Karpas-422 (cell line): ENCODE measurements at places on chromosomes 1 and 21.

GRCh38 chr1:41078616-41079015 is 57.1 kb upstream of the SLFNL1 start:
- DNase-seq, result no peak

DNA sequence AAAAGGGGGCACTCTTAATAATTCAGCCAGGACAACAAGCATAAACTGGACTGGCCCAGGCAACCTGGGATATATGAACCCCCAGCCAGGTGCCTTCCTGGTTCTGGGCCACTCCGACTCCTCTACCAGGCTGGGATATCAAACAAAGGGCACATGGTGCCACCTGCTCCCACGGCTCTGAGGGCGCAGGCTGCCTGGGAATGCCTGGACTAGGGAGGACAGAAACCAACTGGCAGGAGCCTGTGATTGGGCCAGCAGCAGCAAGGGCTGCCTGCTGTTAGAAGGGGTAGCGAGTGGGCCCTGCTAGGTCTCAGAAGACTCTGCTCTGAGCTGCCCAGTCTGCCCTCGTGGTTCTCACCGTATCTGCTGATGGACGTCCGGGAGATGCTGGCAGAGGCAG is 123.2 kb upstream of the CD34 start:
- DNase-seq, result no peak

- DNase-seq, result no peak
Observed at GRCh38 chr1:11529763-11530730, 51.1 kb downstream of the DISP3 start.

GRCh38 chr1:30372792-30373433 is 350.5 kb downstream of the MATN1 start:
- DNase-seq, result peak; percentile 49

- DNase-seq, result peak; percentile 69
Observed at GRCh38 chr1:218164930-218165700, 120.0 kb upstream of the RRP15 start.

- no peak for DNase-seq
Observed at GRCh38 chr1:112357467-112357866, 38.5 kb upstream of the CTTNBP2NL start.

GRCh38 chr1:80931178-80931577 is 869.6 kb upstream of the ADGRL2 start:
- no peak for DNase-seq

GRCh38 chr1:31548534-31548906 is 27.8 kb upstream of the TINAGL1 start:
- no peak for DNase-seq

- DNase-seq, result no peak
Observed at GRCh38 chr21:41138711-41139110, 29.2 kb upstream of the BACE2 start.

DNA sequence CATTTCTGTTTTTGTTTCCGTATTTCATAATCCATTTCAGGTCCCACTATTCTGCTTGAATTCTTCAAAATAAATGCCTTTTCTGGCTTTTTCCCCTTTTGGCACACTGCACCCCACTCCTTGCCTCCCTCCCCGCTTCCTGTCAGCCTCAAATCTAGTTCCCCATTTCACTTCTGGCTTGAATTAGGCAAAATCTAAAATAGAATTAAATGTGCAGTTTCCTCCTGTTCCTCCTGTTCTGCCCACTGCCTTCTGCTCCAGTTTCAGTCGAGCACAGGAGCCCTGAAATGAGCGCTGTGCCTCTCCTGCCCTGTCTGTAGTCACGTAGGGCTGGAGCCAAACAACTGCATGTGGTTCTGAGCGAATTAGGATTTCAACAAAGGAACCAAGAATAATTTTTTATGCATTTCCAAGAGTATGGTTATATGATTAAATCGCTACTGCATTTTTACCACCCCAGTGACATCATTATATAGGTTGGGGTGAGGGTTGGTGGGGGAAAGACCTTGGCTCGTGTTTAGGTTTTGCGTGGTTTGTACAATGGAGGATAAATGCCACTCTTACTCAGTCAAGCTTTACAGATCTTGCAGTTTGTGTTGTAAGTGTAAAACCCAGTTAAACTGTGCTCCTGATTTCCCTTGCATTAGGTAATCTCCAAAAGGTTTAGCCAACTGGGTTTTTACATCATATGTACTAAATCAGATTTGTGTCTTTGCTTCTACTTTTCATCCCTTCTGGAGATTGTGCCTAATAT is 114.9 kb downstream of the VPS13D start:
- peak; percentile 52 for DNase-seq

- DNase-seq, result no peak
Observed at GRCh38 chr21:43603641-43604504, 55.4 kb downstream of the HSF2BP start.

GRCh38 chr1:47498551-47498950 is 60.7 kb downstream of the FOXD2 start:
- no peak for DNase-seq

GRCh38 chr1:10833630-10834557 is 37.4 kb upstream of the CASZ1 start:
- no peak for DNase-seq

DNA sequence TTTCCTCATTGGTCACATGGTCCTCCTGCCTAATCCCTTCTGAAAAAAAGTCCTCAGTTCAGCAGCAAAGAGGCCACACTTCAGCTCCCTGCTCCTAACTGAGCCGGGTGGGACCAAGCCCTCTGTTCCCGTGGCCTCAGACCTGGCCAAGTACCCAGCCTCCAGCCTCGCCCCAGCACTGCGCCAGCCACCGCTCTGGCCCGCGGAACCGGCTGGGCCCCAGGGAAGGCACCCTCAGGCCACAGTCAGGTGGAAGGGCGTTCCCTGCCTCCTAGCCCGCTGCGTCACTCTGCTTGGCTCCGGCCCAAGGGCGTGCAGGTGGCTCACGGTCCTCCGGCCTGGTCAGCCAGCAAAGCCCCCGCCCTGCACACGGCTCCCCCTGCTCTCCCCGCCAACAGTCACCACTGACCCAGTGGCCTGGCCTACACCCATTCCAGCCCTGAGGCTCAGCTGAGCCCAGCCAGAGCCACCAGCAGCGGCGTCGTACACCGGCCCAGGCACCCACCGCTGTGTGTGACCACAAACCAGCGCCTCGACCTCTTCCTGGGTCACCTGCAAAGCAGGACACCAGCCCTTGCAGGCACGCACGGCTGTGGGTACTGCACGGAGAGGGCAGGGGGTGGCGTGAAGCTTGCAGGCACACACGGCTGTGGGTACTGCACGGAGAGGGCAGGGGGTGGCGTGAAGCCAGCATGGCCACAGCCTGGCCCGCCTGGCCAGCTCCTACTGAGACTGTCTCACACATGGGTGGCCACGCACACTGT is 19.4 kb downstream of the NADK start:
- DNase-seq, result no peak

DNA sequence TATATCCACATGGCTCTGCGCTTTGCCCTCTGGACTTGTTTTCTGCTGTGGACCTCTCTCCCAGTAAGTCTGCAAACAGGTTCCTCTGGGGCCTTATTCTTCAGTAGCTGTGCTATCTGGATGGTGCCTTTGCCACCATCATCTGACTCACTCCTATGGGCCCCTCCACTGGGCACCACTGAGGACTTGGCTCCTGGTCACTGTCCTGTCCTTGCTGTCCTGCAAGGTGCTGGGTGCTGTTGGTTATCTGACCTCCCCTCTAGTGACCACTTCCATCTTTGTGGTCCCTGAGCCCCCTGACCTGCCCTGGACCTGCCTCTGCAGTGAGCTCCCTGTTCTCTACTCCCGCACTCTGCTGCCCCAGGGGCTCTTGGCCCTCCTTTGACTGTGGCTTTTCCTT is 6.7 kb downstream of the CNIH3 start:
- DNase-seq, result no peak

DNA sequence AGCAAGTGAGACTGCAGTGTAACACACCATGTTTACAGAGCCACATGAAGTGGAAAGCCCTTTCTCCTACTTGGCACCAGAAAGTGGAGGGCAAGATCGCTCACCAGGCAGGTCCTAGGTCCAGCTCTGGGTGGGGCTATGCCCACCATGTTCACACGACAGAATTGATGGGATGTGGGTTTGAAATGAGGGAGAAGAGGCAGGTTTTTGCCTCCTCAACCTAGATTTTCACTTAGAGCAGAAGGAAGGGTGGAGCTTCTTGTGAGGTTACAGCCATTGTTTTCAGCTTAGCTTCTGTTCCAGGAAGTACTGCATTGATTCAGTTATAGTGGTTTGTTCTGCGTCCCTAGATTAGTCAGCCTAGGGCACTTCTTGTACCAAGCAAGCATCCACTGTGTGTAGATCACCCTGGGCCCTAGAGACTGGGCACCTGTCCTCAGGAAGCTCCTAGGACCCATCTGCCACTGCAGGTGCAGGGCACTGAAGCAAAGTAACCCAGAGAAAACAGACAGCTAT is 2.3 kb downstream of the CD53 start:
- DNase-seq, result peak; percentile 64

DNA sequence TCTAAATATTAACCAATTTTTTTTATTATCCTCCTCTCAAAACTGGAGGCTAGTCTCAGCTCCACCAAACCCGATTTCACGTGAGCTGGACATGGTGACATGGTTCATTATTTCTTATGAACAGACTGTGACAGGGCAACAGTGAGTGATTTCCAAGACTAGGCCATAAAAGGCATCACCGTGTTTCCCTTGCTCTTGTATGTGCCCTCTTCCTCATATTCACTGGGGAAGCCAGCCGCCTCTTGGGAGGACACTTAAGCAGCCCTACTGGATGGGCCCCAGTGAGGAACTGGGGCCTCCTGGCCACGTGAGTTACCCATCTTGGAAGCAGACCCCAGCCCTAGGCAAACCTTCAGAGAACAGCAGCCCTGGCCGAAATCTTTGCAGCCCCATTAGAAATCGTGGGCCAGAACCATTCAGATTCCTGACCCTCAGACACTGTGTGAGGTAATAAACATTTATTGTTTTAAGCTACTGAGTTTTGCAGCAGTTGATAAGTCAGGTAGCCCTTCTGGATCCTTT is 105.0 kb downstream of the GALNT2 start:
- no peak for DNase-seq

DNA sequence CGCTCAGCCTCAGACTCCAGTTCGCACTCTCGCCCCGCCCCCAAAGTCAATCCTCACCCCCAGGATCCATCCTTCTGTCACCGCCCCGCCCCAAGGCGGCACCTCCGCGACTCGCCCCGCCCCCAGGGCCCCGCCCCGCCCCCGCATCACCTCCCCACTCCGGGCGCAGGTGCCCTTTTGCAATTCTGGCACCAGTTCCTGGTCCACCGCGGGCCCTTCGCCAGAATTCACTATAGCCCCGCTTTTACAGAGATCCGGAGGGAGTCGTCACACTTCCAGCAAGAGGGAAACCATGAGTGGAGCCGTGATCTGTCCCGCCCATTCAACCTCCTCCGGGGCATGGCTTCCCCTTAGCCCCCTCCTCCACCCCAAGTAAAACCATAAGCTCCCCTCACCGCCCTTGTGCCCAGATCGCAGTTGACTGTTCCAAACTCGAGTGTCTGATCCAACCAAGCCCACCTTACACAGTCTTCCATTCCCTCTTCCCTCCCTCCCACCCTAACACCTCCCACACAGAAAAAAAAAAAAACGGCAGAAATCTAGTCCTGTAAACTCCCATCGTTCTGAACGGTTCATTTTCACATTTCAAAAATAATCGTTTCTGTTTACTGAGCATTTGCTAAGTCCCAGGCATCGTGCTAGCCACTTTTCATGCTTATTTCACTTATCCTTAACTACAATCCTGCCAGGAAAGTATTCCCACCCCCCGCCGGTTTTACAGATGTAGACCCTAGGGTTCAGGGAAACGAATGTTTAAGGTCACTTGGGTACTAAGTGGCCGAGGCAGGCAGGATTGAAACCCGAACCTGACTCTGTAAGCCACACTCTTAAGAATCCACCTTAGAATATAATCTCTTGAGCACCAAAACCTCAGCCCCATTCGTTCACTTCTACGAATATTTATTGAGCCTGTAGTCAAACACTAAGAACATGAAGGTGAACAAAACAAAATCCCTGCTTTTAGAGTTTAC is 1.3 kb upstream of the DNAJC16 start:
- peak; percentile 63 for DNase-seq

DNA sequence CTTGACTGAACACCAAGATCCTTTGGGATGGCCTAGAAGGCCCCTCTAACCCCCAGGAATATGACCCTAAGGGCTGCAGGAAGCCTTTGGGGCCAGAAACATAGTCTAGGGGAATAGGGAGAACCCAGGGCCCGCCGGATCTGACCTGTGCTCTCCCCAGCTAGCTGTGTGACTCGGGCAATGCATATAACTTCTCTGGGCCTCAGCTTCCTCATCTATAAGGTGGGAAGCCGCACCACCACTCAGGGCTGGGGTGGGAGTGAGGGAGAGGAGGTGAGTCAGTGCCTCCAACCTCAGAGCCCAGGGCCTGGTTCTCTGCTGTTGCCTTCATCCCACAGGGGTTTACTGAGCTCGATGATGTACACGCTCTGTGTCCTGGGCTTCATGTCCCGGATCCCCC is 434.4 kb downstream of the PTPRU start:
- DNase-seq, result no peak

GRCh38 chr1:13725714-13726175 is 25.8 kb downstream of the PRDM2 start:
- peak; percentile 83 for DNase-seq
